ENCODE measurements at places on chromosomes 5 and 9. TPM values are rescaled to one million over a fixed set of nuclear protein-coding genes. Genes with fewer than 3 reads are reported as not detected.

CNTNAP3 gene
- 0.73 TPM for total RNA-seq

FLT4 gene
- total RNA-seq: 10.8 TPM

FOXD4L4 gene
- total RNA-seq: 0.11 TPM

ADRB2 gene
- 1.0 TPM for total RNA-seq

OR1L4 gene
- total RNA-seq: not detected

NUTM2G gene
- not detected for total RNA-seq

- DNase-seq: no peak
Measured at GRCh38 chr9:130128733-130129431, 43.3 kb upstream of the NCS1 start.

GRCh38 chr5:76155536-76155935, 72.4 kb downstream of the SV2C start:
- DNase-seq: no peak

- no peak for DNase-seq
Measured at GRCh38 chr5:148746826-148747535, 79.4 kb upstream of the ADRB2 start.

DNA sequence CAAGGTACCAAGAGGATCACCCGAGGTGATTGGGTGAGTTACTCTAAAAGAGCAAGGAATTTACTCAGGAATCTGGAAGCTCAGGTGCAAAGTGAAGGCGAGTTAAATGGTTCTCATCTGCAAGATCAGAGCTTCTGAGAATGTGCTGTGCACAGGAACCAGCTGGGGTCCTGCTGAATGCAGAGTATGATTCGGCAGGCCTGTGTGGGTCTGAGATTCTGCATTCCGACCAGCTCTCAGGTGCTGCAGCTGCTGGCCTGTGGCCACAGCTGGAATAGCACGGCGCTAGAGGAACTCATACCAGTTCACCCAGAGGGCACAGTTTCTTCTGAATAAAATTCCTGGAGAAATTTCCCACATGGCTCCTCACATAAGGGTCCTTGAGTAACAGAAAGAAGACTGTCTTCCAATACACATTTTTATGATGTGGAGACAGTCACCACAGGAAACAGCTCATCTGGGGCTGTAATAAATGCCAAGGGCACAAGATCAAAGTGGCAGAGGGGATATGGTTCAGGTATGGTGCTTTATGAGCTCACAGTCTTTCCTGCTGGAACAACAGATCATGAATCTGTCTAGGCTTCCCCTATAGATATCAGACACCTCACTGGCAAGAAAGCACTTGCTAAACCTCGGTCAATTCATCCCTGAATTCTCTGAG, 83.9 kb downstream of the PTPN3 start:
- DNase-seq: no peak

GRCh38 chr9:92228628-92229027, 64.9 kb downstream of the IARS1 start:
- DNase-seq: no peak

DNA sequence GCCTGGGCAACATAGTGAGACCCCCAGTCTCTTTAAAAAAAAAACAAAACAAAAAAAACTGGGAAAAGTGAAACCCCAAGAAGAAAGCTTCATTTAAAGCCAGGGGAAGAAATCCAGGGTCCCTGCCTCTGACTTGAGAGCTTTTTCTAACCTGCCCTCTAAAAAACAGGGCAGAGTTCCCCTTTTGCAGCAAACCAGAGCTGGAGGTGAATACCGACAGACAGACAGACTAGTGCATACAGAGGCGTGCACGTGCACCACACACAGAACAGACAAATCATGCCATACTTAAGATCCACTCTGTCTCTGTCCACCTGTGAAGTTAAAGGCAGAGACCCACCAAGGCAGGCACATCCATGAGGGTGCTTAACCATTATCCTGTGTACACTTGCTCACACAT, 11.7 kb upstream of the AQP3 start:
- DNase-seq: no peak

- DNase-seq: no peak
Measured at GRCh38 chr9:4558371-4558998, 68.2 kb downstream of the SLC1A1 start.

- DNase-seq: no peak
Measured at GRCh38 chr9:20989923-20990341, 41.5 kb downstream of the HACD4 start.

DNA sequence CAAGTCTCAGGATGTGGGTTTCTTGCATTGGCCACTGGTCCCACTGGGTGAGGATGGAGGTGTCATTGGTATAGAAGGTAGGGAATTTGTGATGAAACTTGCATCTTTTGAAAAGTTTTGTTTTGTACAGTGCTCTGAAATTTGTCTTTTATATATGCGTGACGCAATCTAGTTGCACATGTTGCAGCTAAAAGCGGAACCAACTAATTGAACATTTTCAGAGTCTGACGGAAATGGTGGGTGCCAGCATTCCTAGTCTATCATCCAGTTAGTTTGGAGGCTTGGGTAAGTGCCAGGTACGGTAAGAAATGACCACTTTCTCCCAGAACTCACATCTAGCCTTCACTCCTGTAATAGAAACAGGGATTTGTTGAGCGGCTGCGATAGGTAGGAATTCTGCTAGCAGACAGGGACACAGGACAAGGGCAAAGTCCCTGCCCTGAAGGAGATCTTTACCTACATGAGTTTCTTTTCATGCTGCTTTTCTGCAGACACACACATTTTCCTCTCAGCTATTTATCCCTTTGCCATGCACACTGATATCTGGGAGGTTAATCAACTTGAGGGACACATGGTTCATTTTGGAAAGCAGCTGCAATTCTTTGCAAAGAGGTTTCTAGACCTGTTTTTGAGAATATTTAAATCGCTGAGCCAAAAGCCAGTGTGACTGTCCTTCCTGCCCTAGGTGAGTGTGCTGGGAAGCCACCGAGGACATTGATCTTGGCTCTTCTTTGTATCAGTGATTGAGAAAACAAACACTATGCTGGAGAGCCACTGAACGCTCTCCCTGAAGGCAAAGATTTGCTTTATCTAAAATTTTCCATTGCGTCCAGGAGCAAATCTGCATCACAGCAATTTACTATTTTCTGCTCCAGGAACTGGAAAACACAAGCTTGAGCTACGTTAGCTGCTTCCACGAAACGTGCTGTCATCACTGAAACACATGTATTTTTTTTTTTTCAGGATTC, 89.7 kb downstream of the DAP start:
- DNase-seq: no peak

DNA sequence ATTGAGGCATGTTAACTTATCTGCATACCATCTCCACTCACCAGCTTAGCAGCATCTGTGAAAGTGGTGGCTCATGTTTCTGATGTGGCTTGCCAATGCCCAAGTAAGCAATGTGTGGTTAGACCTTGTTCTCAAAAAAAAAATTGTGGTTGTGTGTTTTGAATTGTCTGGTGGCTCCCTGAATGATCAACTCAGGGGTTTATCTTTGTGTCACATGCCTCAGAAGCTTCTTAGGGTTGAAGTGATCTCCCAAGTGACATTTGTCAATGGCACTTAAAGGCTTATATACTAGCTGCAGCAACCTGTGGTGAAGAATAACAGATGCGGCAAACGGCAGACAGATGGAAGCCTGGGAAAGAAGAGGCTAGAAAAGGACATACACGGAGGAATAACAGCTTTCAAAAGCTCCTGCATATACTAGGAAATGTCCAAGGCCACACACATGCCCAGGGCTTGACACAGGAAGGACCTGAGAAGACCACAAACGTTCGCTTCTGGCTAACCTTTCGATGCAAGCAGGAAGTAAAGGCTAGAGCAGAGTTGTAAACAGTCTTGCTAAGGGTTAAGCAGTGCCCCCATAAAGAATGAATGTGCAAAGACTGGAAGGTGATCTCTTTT, 42.2 kb upstream of the FSD1L start:
- no peak for DNase-seq

DNA sequence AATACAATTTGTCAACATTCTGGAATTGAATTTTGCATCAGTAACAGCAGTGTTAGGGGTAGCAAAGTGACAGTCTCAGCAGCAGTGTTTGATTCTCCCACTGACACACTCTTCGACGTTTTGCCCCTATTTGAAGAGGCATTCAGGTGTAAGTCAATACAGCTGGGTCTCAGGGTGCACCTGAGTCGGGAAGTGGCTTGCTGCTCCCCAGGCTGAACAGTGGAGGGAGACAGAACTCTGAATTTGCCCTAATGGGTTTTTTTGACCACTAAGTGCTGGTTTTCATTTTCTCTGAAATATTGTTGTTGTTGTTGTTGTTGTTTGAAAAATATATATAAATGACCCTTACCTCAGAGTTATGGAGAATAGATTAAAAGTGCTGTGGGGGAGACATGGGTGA, 223.2 kb downstream of the TLR4 start:
- no peak for DNase-seq

DNA sequence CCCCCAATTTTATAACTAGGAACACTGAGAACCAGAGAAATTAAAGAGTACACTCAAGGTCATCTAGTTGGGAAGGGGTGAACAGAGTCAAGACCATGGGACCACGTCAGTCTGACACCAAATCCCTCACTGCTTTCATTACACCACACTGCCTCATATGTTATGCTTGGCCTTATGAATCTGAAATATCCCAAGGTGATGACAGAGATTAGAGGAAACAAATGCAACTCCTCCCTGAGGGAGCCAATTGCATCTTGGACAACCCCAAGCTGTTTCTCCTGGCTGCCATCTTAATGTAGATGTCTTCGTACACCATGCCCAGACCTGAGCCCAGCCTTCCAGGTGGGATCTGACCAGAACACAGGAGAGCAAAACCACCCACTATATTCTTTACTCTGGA, 60.6 kb upstream of the ABCA1 start:
- DNase-seq: no peak

DNA sequence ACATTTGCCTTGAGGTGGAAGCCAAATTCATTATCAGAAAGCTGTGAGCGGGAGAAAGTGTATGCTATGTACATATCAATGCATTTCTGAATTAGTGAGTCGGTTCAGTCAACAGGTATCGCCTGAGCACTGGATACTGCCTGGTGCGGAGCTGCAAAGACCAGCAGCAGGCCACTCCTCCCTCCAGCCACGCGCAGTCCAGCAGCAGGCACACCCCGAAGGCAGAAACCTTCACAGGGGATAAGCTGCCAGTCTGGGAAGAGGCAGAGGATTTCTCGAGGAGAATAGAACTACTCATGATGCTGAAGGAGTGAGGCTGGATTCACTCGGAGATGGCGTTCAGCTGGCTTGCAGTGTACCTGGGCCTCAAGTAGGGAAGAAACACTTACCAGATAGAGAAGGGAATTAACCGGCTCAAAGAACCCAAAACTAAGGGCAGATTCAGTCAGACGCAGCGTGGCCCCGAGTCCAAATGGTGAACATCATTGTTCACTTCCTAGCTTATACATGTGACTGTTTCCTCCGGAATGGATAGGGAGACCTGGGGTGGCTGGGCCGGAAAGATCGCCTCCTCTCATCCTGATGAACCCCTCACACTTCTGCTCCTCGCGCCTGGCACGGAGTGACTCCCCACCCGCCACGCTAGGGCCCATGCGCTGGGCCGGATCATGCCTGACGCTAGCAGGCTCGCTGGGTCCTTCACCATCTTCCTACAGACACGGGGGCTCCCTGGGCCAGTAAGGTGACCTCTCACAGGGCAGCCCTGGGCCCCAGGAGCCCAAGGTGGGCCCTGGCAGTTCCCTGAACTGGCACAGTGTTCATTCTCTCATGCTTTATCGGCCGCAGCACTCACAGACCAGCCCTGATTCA, 78.1 kb upstream of the SPATA31C2 start:
- DNase-seq: no peak

- DNase-seq: no peak
Measured at GRCh38 chr9:38118862-38119438, 49.9 kb upstream of the SHB start.

GRCh38 chr5:33227746-33228145, 213.0 kb upstream of the TARS1 start:
- no peak for DNase-seq

GRCh38 chr9:84054341-84055010, 73.9 kb downstream of the RMI1 start:
- no peak for DNase-seq

GRCh38 chr5:169037466-169037865, 263.5 kb downstream of the SLIT3 start:
- no peak for DNase-seq

- no peak for DNase-seq
Measured at GRCh38 chr9:137631345-137632229, 12.8 kb downstream of the EHMT1 start.

- no peak for DNase-seq
Measured at GRCh38 chr9:124339603-124340146, 75.6 kb downstream of the PSMB7 start.

DNA sequence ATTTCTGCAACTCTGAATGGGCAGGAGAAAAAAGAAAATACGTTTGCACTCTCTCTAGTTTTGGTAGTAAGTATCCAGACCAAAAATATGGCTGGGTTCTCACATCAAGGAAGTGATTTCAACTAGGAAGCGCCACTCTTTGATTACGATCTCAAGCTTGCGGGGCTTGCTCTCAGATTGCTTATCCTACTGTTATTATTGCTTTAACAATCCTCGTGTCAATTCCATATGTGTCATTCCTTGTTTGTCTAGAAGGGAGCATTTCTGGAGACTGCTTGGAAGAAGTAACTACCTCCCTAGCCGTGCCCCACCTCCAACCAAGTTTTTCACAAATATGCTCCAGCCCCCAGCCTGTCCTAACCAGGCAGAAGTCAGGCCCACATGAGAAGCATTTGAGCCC, 3.5 kb downstream of the PRUNE2 start:
- no peak for DNase-seq

DNA sequence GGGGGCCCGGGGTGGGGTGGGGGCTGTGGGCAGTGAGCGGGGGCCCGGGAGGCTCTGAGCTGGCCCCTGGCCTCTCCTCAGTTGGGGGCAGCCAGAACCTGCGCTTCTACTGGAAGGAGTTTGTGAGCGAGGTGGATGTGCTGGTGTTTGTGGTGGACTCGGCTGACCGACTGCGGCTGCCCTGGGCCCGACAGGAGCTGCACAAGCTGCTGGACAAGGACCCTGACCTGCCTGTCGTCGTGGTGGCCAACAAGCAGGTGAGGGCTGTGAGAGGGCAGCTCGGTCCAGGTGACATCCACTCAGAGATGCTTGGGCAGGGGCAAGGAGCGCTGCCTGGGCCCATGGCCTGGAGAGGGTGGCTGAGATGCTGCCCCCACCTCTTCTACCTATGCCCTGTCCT, 3.4 kb downstream of the ARL10 start:
- DNase-seq: no peak

DNA sequence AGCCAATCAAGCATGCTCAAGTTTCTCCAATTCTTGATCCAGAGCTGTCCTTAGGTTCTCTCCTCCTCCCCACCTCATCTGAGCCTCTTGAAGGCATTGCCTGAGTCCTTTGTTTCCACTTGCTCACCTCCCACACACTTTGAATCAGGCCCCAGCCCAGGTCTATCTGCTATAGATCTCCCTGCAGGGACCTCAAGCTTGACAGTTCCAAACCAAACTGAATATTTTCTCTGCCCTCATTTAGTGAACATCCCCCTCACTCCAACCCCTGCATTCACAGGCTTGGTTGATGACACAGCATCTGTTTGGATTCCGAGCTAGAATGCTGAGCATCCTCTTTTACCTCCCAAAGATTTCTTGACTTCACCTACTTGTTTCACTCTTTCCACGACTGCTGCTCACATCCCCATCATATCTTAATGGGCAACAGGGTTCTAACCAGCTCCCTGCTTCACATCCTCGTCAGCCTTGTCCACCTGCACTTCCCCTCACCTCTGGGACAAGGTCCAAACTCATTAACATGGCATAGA, 474.5 kb downstream of the ZSWIM6 start:
- DNase-seq: no peak

- no peak for DNase-seq
Measured at GRCh38 chr5:127409246-127409917, 108.1 kb upstream of the PRRC1 start.

Data from ovary (tissue), 10 donors.